Astrocyte (in vitro differentiated cells and primary cell): ENCODE measurements at places on chromosomes 3 and 15. TPM values are rescaled to one million over a fixed set of nuclear protein-coding genes. Genes with fewer than 3 reads are reported as not detected.

The GABRB3 gene
- total RNA-seq = 43.2 and 47.9 TPM in 2 replicates

The RAB27A gene
- total RNA-seq = 17.8 and 18.8 TPM in 2 replicates

The GOLGA6L26 gene
- total RNA-seq = not detected in 2 replicates

The ESYT3 gene
- 2.0 and 2.6 TPM in 2 replicates for total RNA-seq

DNA sequence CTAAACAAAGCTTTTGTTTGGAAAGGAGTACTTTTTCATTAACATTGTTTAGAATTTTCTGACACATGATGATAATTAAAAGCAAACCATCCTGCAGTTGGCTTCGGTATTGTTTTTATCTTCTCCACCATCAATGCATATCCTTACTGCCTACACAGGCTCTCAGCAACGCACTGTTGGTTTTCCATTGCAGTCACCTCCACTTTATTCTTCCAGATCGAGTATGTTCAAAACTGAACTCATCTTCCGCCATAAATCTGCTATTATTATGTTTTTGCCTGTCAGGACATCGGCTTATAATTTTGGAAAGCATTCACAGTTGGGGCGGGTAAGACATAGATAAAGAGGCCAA lies 589 bp upstream of the SENP5 start:
- no peak for DNase-seq

DNA sequence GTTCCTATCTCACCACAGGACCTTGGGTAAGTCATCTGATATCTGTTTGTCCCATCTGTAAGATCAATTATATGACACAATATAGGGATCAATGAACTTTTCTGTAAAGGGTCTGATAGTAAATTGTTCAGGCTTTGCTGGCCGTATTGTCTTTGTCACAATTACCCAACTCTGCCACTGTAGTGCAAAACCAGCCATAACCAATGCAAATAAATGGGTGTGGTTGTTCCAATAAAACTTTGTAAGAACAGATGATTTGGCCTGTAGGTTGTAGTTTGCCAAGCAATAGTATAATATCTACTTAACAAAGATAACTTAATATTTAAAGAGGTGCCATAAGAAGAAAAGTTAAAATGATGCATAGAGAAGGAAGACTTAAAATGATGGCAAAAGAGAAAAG lies 210.8 kb downstream of the VPS13C start:
- DNase-seq = no peak

DNA sequence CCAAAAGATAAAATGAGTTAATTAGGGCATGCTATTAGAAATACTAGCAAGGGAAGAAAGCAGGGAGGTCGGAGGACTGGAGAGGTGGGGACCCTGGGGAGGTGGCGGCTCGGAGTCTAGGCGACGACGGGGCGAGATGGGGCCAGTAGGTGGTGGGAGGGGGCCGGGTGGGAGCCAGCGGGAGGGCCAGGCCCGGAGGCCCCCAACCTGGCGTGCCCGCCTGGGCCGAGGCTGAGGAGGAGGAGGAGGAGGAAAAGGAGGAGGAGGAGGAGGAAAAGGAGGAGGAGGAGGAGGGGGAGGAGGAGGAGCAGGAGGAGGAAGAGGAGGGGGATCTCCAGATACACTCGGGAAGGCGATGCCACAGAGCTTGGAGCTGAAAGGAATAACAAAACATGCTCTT lies 426.2 kb downstream of the NR2F2 start:
- DNase-seq = no peak

GRCh38 chr15:52677593-52678467 lies 1.4 kb downstream of the ATOSA start:
- DNase-seq = peak; percentile 50

DNA sequence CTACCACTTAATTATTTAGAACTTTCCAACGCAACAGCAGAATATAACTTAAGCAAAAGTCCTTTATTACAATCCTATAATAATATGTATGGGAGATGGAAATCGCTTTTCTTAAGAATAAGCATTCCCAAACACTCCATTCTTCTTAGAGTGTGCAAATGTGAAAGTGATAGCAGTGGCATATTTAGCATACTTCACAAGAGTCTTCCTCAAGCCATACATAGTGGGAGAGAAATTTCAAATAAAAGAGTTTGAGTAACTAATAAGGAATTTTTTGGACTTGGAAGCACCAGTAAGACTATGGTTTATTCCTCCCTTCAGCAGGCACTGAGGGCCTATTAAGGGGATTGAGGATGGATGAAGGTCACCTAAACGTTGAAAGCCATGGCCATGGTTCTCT lies 22.1 kb upstream of the BNC1 start:
- no peak for DNase-seq
